ENCODE measurements at places on chromosomes 11 and 22.

DNA sequence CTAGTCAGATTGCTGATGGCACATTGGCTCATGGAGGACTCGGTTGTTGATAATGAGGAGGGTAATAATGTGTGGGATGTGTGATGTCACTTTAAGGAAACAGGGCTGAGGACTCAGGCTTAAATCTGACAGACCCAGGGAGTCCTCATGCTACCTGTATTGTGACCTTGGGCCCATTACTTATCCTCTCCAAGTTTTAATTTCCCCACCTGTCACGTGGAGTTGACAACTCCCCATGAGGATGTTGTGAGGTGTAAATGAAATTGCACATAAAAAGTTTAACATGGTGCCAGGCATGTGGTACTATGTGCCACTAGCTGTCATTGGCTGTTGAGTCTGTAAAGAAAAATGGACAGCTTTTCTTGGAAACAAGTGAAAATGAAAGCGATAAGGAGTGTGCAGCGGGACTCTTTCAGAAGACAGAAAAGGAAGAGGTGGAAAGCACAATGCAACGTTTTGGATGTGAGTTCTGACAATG, 15.3 kb downstream of the IL10RA start:
- DNase-seq, result peak; percentile 66

DNA sequence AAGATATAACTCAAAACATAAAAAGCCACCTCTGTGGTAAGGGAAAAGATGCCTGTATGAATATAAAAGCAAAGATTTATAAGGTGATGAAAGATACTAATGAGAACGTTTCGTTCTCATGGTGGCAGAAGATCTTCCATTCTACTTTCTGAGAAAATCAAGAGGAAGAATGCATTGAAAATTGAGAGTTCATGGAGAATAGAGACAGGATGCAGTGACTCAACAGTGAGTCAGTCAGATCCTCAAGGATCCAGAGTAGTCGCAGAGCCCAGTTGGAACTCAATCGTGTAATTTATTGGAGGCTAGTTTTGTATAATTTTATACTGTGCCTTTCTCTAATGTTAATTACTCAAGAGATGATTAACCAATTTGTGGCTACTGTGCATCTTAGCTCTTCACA, 73.3 kb downstream of the ENTHD1 start:
- DNase-seq, result no peak

DNA sequence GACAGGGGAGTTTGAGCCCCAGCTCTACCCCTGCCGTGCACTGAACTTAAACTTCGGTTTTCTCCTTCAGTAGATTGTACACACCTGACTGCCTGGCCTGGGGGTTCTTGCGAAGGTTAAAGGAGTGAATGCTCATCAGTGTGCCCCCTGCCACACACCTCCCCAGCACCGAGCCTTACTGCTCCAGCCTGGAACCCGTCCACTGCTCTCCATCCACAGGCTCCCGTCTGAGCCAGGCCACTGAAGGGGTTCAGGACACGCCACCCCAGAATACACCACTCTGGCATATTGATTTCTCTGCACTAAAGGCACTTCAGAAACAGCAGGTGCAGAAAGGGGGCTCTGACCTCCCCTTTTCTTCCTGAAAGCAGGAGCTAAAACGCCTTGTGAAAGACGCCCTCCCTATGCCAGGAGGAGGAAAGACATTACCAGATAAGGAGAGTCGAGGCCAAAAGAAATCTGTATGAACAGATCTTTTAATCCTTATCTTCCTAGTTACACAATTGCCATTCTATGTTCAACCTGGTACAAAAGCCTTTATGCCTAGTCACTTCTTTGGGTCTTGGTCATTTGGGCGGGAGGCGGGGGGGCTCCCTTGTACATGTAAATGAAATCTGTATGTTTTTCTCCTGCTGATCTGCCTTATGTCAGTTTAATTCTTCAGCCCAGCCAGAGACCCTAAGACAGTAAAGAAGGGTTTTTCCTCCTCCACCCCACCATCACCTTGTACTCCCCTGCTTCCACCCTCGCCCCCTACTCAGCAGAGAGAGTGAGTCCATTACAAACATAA, 1.9 kb upstream of the SSTR3 start:
- DNase-seq, result no peak

DNA sequence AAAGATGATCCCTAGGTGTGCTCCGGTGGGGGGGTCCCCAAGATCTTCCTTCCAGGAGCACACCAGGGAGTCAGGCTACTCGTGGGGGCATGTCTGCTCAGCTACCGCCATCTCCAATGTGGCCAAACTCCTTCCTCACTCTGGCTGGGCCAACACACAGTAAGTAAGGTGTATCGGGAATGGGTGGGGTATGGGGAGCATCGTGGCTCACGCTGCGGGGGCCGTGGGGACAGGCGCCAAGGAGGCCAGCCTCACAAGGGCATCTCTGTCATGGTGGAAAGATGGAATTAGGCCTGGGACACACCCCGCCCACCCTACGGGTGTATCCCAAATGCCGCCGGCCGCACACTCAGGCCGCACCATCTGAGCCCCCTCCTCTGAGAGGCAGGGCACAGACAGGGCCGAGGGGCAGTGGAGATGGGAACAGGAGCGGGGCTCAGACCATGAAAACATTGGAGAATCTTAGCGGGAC, 8.3 kb downstream of the IGF2 start:
- DNase-seq, result no peak

- DNase-seq, result no peak
These were observed 51.8 kb downstream of the C11orf96 start for GRCh38 chr11:43994196-43994595.

GRCh38 chr11:87739261-87739660, 436.0 kb downstream of the RAB38 start:
- no peak for DNase-seq

GRCh38 chr22:36113121-36113520, 47.4 kb downstream of the APOL3 start:
- no peak for DNase-seq

GRCh38 chr22:36379593-36380361, 8.0 kb downstream of the MYH9 start:
- peak; percentile 74 for DNase-seq

DNA sequence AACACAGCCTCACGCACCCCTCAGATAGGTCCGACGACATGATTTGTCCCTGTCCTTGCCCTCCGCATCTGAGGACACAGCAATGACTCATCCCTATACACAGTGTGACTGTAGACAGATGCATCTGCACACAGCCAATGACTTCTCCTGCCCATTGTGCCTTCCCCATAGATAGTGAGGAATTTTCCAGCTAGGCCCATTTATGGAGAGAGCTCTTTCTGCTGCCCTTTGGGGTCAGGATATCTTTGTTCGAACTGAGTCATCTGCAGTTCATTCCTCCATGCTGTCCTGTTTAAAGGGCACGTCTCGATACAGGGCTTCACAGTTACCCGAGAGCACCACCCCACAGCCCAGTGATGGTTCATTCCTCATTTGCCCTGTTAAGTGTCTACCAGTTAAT, 96.7 kb downstream of the LARGE1 start:
- no peak for DNase-seq

GRCh38 chr22:30894371-30894740, 74.2 kb downstream of the MORC2 start:
- no peak for DNase-seq

GRCh38 chr11:2540223-2540991, 95.6 kb downstream of the KCNQ1 start:
- DNase-seq, result no peak

- DNase-seq, result no peak
These were observed 110.0 kb upstream of the SYN3 start for GRCh38 chr22:33167998-33168790.

GRCh38 chr11:35087648-35088047, 51.3 kb upstream of the CD44 start:
- DNase-seq, result no peak

GRCh38 chr11:13229711-13230318, 47.8 kb upstream of the BMAL1 start:
- no peak for DNase-seq

DNA sequence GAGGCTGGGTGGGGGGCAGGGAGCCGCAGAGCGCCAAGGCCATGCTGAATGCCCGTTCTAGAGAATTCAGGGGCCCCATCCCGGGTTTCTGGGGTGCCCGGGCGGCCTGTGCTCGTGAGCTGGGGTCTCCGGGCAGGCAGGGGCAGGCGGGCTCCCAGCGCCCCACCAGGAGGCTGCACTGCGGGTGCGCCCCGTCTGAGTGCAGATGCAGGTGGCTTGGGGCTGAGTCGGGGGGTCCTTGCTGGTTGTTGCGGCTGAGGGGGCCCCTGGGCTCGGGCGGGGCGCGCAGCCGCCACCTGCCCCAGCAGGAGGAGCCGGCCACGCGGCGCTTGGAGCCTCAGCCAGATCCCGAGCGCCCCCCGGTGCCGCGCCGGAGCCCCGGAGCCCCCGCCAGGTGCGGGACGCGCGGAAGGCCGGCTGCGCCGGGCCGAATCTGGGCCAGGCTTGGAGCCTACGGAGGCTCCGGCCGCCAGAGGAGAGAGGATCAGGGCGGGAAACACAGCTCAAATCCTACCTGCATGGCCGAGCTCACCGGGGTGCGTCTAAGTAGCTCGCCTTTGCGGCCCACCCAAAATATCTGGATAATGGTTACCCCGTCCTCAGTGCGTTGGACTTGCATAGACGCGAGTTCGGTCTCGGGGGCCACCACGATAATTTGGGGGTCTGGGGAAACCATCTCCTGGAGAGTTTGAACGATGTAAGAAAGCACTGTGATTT, 590 bp upstream of the IGF2 start:
- DNase-seq, result no peak

DNA sequence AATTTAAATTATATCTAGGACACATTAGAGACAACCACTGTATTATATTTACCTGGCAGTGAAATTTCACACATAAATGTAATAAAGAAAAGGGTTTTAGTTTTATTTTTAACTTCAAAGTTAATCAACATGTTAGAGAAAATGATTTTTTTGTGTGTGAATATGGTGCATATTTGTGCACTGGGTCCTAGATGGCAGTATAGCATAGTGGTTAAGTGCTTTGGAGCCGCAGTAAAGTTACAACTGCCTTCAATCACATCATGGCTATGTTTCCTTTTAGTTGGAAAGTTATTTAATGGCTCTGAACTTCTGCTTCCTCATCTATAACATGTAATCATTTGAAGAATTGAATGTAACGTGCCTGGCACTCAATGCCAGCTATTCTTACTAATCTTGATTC, 108.9 kb upstream of the DDI1 start:
- no peak for DNase-seq

DNA sequence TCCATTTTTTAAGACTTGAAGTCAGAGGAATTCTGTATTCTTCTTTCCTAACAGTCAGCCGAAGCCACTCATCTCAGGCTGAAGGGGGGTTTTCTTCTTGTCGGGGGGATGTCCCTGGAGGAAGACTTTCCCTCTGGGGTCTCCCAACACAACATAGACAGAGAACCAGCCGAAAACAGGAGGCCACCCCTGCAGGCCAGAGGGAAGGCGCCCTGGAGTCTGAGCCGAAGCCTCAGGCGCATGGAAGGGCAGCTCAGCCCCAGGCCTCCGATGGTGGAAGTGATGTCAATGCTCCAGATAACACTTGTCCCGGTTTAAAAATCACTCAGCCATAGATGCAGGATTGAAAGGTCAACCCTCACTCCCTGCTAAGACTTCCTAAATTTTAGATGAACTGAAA, 1393.0 kb downstream of the TBC1D22A start:
- no peak for DNase-seq

DNA sequence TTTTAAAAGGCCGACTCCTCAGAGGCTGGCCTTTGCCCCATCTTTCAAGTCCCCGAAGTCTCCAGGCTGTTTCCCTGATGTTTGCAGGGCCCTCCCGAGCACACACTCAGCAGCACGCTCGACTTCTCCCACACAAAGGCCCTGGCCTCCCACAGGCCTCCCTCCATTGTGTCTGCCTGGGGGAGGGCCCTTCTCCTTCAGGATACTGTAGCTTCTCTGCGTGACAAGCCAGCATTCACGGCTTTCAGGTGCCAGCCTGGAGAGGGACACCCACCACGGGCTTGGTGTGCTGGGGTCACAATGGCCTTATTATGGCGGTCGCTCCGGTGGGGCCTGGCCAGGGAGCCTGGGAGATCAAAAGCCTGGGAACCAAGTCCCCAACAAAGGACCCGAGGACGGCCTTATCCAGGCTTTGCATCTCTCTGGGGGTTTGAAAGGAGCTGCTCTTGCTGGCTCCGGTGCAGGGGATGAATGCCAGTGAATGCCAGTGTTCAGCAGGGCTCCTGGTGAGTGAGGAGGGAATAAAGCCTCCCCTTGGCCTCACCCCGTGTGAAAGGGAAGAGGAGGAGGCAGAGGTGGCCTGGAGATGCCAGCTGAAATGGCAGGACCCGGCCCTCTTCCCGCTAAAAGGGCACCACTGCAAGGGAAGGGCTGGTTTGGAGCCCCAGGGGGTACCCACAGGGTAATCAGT, 55.0 kb downstream of the TRAF6 start:
- no peak for DNase-seq

DNA sequence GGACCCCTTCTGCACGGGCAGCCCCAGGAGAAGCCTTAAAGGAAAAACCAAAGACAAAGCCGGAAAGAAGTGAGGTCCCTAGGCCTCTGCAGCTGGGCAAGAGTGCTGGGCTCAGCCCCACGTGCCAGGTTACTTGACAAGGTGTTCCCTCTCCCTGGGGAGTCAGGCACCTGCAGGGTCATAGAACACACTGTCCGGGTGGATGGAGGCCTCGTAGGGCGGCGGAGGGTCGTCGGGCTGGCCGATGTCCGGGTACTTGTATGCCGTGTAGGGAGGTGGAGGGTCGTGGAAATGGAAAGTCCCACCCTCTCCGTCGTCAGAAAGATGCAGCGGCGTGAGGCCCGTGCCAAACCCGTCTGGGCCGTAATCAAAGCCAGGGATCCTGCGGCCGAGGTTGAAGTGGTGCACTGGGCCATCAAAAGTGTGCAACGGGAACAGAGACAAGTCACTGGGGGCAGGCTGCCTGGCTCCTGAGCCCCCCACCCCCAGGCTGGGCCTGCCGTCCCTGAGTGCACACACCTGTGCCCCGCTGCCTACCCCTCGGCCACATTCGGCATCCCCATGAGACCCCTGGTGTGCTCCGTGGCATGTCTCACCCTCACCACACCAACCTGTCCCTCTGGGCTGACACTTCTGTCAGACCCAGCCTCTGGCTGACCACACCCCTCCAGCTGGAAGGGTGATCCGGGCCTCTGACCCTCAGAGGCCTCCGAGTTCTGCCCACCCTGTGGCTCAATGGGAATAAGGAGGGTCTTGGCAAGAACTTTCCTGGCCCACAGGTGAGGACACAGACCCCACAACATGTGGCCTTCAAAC, 81.1 kb downstream of the DGCR2 start:
- DNase-seq, result no peak

DNA sequence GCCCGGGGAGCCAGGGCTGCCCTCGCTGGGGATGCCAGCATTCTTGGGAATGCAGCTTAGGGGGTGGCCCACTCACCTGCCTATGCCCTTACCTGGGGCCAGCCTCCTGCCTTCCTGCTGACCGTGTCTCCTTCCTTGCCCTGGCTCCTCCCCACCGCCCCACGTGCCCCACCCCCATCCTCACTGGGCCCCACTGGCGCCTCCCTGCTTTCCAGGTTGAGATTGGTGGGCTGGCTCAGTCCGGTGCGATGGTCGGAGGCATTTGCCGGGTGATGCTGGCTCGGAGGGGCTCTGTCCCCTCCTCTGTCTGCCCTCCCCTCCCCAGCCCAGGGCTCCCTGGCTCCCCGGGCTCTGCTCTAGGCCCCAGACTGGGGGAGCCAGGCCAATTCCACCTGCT, 34.1 kb upstream of the GRAMD4 start:
- no peak for DNase-seq

DNA sequence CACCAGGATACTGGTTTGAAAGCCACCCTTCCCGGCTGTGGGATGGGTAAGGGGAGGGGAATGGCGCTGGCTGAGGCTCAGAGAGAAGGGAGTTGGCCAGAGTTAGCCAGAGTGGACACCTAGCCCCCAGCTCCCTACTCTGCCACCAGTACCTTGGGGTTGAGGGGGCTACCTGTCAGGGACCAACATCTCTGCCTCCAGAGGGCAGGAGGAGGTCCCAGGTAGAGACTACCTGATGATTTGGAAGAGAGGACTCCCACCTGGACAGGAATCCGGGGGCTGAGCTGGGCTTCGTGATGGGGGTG, 3.7 kb downstream of the MYRF start:
- no peak for DNase-seq
